Caudate nucleus (tissue), 63 donors: ENCODE measurements at places on chromosomes 1 and 21.

DNA sequence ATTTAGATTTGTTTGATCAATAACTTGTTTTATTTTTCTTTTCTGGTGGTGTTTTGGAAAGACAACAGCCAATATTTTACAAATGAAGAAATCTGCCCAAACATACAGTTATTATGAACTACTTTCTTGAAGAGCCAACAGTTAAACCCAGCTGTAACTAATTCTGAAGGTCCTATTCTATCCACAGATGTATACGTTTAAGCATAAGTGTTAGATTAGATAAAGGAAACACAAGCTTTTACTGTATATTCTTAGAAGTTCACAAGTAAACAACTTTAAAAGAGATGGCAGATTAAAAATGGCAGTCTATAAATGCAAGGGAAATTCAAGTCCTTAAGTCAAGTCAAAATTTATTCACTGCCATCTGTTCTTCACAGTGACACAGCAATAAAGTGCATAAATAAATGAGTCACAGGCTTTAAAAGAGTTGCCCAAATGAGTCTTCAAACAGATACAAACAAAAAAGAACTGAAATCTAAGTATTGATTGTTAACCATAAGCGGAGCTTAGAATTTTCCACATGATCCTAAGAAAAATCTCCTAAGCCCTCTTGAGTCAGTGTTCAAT is 49.9 kb upstream of the KCNH1 start:
- DNase-seq, result no peak

- no peak for DNase-seq
These were observed 767 bp upstream of the EGLN1 start for GRCh38 chr1:231422798-231423309.

- DNase-seq, result no peak
These were observed 143.9 kb upstream of the FMN2 start for GRCh38 chr1:239947801-239948200.

GRCh38 chr1:151990856-151991198 is 2.8 kb downstream of the S100A10 start:
- DNase-seq, result no peak

DNA sequence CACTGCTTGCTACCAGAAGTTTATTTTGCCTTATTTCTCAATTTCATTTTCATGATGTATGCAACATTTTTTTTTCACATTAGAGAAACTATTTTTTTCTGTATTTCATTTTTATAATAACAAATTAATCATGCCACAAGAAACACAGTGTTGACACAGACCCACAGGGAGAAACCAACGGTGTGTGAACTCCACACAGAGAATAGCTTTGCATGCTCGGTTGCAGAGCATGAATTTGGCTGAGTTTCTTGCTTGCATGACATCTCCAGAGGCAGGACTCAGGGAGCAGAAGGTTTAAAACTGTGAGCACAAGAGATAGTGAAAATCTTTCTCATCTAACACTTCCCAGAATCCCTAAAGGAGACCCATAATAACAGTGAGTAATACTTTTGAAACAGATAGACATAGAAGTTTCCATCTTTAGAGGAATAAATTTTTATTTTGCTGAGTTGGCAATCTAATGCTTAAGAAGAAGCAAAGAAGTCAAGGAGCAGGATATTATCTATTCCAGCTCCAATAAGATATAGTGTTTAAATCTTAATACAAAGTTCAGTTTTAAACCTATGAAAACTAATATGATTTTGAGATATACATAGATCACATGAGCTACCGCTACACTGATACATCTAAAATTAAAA is 890.9 kb downstream of the MRPL39 start:
- DNase-seq, result no peak

GRCh38 chr1:159200769-159201168 is 3.9 kb upstream of the ACKR1 start:
- DNase-seq, result no peak

DNA sequence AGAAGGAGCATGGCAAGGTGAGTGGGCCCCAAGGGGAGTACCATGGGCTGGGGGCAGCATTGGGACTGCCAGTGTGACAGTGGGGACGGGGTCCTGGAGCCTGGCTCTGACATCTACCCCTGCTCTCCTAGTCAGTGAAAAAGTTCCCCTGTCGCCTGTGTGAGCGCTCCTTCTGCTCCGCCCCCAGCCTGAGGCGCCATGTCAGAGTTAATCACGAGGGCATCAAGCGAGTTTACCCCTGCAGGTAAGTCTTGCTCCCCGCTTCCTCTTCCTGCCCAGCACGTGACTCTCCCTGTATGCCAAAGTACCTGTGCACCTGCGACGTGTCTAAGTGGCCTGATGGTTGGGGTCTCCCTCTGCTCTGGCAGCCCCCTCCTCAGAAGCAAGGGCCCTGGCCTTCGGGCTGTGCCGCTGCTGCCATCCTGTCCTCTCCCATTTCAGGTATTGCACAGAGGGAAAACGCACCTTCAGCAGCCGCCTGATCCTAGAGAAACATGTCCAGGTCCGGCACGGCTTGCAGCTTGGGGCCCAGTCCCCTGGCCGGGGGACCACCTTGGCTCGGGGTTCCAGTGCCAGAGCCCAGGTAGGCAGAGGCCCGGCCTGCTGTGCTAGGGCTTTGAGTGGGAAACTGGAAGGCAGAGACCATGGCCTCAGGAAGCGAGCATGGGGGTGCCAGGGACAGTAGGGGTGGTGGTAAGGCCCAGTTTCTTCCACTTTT is 8.1 kb downstream of the ZNF687 start:
- DNase-seq, result no peak

DNA sequence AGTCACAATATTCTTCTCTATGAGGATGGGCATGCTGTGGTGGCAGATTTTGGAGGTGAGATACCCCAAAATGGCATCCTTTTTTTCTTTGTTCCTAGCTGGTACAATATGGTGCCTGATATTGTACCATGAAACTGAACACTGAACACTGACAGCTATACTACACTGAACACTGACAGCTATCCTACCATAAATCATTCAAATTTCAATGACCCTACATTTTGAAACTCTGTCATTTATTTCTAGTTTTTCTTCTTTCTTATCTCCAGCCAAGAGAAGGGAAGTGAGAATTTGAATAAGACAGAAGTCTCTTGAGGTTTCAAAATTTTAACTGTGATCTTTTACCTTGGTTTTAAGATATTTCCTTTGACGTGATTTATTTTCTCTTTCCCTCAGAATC is 76.3 kb downstream of the LRRC53 start:
- no peak for DNase-seq

- no peak for DNase-seq
These were observed 87.6 kb downstream of the GLIS1 start for GRCh38 chr1:53651356-53651755.

GRCh38 chr21:37469441-37469840 is 102.9 kb downstream of the DYRK1A start:
- DNase-seq, result no peak

- no peak for DNase-seq
These were observed 41.9 kb downstream of the CEP170 start for GRCh38 chr1:243213045-243213787.

- DNase-seq, result no peak
These were observed 36.7 kb upstream of the THEM4 start for GRCh38 chr1:151945725-151946722.

- no peak for DNase-seq
These were observed 8.8 kb upstream of the SAMSN1 start for GRCh38 chr21:14554948-14555347.

DNA sequence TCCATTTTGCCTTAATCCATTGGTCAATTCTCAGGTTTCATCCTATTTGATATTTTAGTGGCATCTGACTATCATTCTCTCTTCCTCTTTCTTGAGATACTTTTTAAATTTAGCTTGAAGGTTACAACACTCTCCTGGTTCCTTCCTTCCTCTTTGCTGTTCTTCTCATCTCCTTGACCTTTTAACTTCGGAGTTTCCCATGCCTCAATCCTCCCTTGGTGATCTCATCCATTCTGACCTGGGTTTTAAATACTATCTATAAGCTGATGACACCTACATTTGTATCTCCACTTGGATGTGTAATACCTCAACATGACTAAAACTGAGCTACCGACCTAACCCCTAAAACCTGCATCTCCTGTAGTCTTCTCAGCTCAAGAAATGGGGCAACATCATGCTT is 4.8 kb upstream of the ZNF687 start:
- DNase-seq, result no peak

- no peak for DNase-seq
These were observed 95.5 kb upstream of the EDN2 start for GRCh38 chr1:41580021-41580420.

GRCh38 chr1:66951513-66951912 is 26.7 kb downstream of the MIER1 start:
- no peak for DNase-seq

- DNase-seq, result no peak
These were observed 81.6 kb downstream of the PAX7 start for GRCh38 chr1:18712252-18712600.

DNA sequence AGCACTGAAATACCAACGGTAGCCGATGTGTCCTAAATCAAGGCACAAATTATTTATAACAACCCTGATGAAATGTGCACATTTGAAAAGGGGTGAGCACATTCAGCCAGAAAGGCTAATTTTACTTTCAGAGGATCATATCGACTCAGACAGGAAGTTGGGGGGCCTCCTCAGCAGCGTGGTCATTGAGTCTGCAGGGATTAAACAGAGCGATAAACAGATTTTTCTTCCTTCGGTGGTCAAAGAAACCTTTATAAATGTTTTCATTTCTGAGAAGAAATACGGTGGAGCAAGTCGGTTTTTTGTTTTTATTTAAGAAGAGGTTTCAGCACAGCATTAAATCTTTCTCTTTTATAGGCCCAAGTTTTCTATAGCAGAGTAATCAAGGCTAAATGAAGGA is 45.7 kb downstream of the PGM1 start:
- DNase-seq, result no peak

DNA sequence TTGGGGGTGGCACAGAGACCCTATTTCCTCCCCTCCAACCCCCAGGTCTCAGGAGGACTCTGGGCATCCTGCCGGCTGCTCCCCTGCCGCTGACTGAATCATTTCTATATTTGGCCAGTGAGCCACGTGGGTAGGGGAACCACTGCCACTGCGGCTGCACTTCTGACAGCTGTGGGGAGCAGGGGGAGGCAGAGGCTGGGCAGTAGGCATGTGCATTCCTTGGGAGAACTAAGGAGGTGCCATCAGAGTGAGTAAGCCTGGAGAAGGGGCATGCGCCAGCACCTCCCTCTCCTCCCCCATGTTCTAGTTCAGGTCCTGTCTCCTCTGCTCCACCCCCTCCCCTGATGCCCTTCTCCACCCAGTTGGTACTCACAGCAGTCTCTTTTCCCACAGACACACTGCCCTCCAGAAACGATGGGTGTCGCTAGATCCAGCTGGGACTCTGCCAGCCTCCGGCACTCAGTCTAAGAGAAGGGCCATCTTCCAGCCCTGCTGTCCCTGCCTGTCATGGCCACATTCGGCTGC is 12.0 kb downstream of the PPFIA4 start:
- DNase-seq, result no peak

DNA sequence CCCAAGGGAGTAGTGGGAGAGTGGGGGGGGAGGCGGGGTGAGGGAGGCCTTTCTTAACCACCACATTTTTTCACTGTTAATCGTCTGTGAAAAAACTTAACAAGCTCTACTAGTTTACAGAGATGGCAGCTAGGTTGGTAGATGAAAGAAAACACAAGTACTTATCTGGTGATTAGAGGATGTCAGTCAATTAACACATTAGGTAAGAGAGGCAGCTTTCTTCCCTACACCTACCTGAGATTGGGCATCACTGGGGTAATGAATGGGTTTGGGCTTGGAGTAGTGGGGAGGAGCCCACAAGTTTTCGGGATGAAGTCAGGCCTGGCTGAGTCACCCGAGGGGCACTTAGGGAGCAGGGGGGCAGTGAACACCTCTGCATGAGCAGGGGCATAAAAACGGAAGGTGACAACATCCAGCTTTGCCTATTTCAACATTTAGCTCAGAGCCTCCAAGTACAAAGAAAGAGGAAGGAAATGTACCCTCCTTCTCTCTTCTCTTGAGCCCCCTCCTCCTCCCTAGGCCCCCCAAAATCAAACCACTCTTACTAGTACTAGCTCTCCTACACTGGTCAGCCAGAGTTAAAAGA is 2.5 kb downstream of the LBR start:
- DNase-seq, result no peak

DNA sequence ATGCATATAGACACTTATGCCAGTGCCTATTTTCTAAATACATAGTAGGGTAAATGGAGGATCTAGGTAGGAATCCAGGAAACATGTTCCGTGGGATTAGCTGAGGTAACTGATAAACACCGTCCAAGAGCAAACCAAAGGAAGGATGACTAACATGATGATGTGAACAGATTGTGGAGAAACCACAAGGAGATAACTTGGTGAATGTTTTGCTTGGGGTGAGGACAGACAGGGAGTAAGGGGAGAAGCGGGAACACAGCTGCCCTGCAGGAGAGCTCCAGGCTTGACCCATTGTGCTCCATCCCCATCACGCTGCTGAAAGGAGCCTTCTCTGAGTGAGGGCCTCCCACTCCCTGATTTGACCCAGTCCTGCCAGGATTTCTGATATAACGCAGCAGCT is 87.0 kb upstream of the ZC3H11B start:
- DNase-seq, result no peak

- no peak for DNase-seq
These were observed 885 bp downstream of the AHCYL1 start for GRCh38 chr1:109985247-109986053.

DNA sequence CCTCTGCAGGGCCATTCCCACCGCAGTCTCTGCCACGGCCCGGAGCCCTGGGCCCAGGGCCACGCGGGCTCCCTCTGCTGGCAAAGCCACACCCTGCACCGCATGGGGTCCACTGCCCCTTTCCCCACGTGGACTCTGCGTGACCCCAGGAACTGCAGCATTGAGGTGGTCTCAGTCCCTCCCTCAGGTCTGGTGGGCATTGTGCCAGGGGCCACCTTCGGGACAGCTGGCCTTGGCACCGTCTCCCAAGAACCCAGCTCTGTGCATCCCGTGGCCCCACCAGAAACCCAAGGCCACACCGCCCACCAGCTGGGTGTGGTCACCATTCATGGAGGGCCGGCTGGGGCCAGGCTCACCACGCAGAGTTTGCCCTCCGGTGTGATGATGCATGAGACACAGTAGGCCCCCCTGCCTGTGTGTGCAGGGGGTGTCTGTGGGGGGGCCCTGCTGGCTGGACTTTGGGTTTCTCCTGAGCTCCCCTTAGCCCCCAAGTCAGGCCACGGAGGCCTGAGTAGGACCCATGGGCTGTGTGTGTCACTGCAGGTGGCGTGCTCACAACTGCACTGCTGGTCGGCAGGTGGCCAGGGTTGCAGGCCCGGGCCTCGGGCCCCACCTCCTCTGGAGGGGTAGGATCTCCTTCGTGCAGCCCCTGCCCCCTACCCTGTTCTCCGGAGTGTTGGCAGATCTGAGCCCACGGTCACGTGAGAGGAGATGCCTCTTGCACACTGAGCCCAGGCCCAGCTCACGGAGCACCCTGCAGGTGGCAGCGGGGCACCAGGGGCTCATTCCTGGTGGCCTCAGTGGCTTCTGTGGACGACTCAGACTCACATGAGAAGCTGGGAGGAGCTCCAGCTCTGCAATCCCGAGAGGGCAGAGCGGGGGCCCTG is 5.8 kb downstream of the VWA1 start:
- peak; percentile 30 for DNase-seq

GRCh38 chr1:193069748-193070385 is 10.5 kb downstream of the RO60 start:
- DNase-seq, result no peak

GRCh38 chr1:7013833-7014639 is 228.8 kb downstream of the CAMTA1 start:
- peak; percentile 7 for DNase-seq
